H9 (cell line): ENCODE measurements at places on chromosomes 2 and 18. TPM values are rescaled to one million over a fixed set of nuclear protein-coding genes. Genes with fewer than 3 reads are reported as not detected.
A peak's percentile ranks its signal among the peaks of the same experiment; 100 is the strongest.

RBM44 gene
- 0.15 and 0.22 TPM in 2 replicates for total RNA-seq

- no peak overlapping the region for H3K27ac ChIP-seq
- H3K27me3 ChIP-seq = no peaks in the 10 kb centered on the region
- no peaks in the 10 kb centered on the region for H3K36me3 ChIP-seq
- no peak overlapping the region for H3K4me3 ChIP-seq
- H3K4me1 ChIP-seq = no peaks in the 10 kb centered on the region
These were observed 6.5 kb downstream of the CTLA4 start for GRCh38 chr2:203873921-203874631.

DNA sequence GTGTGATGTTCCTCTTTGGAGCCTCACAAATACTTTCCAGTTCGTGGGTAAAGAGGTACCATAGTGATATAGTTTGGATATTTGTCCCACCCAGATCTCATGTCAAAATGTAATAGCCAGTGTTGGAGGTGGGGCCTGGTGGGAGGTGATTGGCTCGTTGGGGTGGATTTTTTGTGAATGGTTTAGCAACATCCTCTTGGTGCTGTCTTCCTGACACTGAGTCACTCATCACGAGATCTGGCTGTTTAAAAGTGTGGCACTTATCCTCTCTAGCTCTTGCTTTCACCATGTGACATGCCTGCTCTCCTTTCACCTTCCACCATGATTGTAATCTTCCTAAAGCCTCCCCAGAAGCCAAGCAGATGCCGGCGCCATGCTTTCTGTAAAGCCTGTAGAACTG lies 3.0 kb upstream of the CCDC93 start:
- H3K36me3 ChIP-seq = no peaks in the 10 kb centered on the region
- no peak overlapping the region for H3K27ac ChIP-seq
- no peak for DNase-seq
- no peak overlapping the region for H3K4me3 ChIP-seq

DNA sequence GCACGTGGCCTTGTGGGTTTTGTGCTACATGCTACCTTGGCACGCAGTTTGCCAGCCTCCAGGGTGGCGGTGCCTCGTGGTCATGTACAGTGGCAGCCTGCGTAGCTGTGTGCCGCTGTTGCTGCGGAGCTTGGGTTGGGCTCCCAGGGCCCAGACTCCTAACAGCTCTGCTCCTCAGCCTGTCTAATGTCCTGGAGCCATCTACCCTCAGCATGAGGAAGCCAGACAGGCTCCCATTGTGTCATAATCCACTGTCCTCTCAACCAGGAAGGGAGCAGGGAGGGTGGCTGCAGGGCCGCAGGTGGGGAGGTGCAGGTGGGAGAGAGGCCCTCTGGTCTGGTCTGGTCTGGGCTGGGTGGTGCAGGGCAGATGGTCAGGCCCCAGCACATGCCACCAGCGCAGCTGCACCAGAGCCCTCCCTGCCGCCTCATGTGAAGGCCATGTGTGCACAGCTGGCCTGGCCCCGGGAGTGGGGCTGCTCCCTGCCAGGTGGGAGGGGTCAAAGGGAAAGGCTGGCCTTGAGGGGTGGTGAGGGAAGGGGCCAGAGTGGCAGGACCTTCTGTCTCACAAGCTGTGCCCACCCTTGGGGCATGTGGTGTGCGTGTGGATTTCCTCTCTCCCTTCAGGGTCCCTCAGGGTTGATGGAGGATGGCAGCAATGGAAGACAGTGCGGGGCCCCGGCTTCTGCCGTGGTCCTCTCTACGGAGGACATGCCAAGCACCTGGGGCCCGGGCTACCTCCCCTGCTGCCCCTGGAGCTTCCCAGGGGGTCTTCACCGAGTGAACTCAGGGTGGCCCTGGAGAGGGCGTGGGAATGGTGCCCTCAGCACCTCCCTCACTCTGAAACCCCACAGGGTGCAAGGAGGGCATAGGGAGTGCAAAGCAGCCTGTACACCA lies 4.8 kb downstream of the ATOH8 start:
- no peaks in the 10 kb centered on the region for H3K4me1 ChIP-seq
- H3K27me3 ChIP-seq = peaks cover 30% of the 10 kb centered on the region; the same call in 1 of the 2 replicates
- H3K4me3 ChIP-seq = no peak overlapping the region
- DNase-seq = no peak

ADAM23 gene
- 21.4 and 24.2 TPM in 2 replicates for total RNA-seq

DNA sequence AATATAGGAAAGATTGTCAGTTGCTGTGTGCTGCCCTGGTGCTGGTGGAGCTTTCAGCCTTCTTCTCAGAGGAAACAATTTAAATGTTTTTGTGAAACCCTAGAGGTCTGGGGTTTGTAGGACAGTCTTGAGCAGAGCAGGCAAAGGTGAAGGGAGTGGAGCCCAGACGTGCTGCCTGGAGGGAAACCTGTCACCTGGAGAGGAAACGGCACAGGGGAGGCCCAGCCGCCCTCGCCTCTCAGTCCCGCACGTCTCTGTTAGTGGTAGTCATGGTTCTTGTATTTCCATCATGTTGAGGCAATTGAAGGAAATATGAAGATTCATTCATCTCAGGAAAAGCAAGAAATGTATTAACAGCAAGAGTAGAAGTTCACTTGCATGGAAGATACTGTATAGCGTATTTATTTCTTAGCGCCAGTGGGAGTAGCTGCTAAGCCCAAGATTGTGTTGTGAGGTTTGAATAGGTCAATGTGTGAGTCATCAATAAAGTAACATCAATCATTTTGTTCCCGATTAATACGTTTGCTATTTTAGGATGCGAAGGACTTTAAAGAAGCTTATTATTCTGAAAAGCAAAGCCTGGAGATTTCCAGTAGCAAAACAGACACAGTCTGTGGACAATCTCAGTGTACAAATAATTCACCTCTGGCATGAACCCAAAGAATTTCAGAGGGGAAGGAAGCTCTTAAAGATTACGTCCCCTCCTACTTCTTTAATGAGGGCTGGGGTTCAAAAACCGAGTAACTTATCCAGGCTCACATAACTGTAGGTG lies 70.4 kb downstream of the LRRFIP1 start:
- H3K4me1 ChIP-seq = peaks cover 34% of the 10 kb centered on the region
- H3K4me3 ChIP-seq = peak overlapping the region; percentile 9; the same call in 1 of the 3 replicates
- peak; percentile 29 for DNase-seq
- no peaks in the 10 kb centered on the region for H3K36me3 ChIP-seq

- H3K27ac ChIP-seq = no peak overlapping the region
- H3K27me3 ChIP-seq = no peaks in the 10 kb centered on the region
- peaks cover 92% of the 10 kb centered on the region for H3K36me3 ChIP-seq
- no peaks in the 10 kb centered on the region for H3K4me1 ChIP-seq
- H3K4me3 ChIP-seq = no peak overlapping the region
- no peak for DNase-seq
These were observed 20.5 kb downstream of the PDIA6 start for GRCh38 chr2:10792001-10792634.

GRCh38 chr2:218168635-218169462 lies 2.1 kb upstream of the CXCR1 start:
- no peak overlapping the region for H3K27ac ChIP-seq
- H3K36me3 ChIP-seq = no peaks in the 10 kb centered on the region
- DNase-seq = peak; percentile 82
- no peaks in the 10 kb centered on the region for H3K27me3 ChIP-seq
- no peak overlapping the region for H3K4me3 ChIP-seq
- peaks cover 2% of the 10 kb centered on the region; the same call in 1 of the 2 replicates for H3K4me1 ChIP-seq

- DNase-seq = no peak
- no peaks in the 10 kb centered on the region; the same call in 1 of the 2 replicates for H3K4me1 ChIP-seq
- H3K27me3 ChIP-seq = no peaks in the 10 kb centered on the region
- H3K27ac ChIP-seq = no peak overlapping the region
- H3K4me3 ChIP-seq = peak overlapping the region; percentile 54; the same call in 2 of the 3 replicates
These were observed 4.6 kb downstream of the B3GNT7 start for GRCh38 chr2:231399853-231400680.

DNA sequence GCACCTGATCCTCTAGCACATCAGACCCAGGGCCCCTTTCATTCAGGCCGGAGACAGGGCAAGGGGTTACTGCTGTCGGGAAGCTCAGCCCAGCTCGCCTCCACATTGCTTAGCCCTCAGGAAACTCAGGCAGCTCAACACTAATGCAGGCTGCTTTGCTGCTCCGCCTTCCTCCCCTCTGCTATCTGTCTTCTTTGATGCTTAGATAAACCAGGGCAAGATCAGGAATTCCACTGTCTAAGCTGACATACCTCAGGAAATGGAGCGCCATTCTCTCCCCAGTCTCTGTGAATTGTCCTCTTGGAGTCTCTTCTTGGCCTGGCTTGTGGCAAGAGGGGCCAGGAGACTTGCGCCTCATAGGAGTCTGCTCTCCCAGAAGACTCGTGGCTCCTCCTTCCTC lies 25.5 kb upstream of the EXOC6B start:
- no peaks in the 10 kb centered on the region for H3K36me3 ChIP-seq
- no peak overlapping the region for H3K27ac ChIP-seq
- no peak for DNase-seq
- H3K4me3 ChIP-seq = no peak overlapping the region
- no peaks in the 10 kb centered on the region; the same call in 1 of the 2 replicates for H3K4me1 ChIP-seq
- no peaks in the 10 kb centered on the region for H3K27me3 ChIP-seq

GRCh38 chr18:1488957-1489356 lies 584.3 kb downstream of the ADCYAP1 start:
- DNase-seq = no peak
- H3K4me1 ChIP-seq = no peaks in the 10 kb centered on the region
- H3K36me3 ChIP-seq = peaks cover 5% of the 10 kb centered on the region; the same call in 1 of the 2 replicates
- H3K27me3 ChIP-seq = no peaks in the 10 kb centered on the region
- no peak overlapping the region for H3K27ac ChIP-seq

MORN2 gene
- 6.7 and 8.0 TPM in 2 replicates for total RNA-seq
